Activated CD4-positive, CD25-positive, alpha-beta regulatory T cell treated with anti-CD3 and anti-CD28 coated beads, Interleukin-2, amount 50 U/mL, for 24 hours (primary cell): ENCODE measurements at places on chromosomes 3 and 15.
A peak's percentile ranks its signal among the peaks of the same experiment; 100 is the strongest.

DNA sequence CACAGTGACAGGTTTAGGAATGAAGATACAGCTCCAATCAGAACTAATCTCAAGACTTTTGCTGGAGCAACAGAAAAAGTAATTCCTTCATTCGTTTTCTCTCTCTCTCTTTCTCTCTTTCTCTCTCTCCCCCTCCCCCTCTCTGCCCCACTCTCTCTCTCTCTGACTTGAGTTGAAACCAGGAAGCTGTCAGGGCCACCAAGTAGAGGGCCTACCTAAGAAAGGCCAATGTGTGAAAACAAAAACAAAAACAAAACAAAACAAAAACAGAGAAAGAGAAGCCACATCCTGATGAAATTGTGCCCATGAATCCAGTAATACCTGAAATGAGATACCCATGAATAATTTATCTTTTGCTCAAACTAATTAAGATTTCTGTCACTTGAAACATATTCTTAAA lies 72.9 kb downstream of the ATP8B4 start:
- no peak for ATAC-seq

DNA sequence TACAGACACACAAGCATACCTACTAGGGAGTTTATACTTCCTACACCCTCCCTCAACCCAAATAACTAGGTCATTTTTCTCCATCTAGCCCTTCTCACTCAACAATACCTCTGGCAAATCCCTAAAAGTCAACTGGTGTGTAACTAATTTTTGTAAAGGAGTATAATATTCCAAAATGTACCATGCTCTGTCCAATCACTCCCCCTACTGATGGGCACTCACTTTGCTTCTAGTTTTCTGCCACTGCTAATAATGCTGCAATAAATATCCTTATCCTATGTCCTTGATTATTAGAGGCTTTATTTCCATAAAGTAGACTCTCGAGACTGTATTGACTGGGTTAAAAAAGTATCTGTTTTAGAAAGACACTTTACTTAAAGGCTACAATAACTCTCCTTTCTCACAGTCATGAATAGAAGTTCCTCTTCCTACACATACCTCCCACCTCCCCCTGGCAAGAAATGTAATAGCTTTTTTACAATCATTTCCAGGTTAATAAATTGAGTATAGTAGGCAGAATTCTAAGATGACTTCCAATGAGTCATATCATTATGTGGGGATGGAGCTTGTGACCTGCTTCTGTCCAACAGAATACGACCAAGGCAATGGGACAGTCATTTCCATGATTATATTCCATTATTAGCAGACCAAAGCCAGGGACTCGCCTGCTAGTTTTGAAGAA lies 30.0 kb downstream of the SHQ1 start:
- no peak for ATAC-seq

GRCh38 chr15:100602823-100603393 lies 519 bp downstream of the ASB7 start:
- peak; percentile 45 for ATAC-seq

DNA sequence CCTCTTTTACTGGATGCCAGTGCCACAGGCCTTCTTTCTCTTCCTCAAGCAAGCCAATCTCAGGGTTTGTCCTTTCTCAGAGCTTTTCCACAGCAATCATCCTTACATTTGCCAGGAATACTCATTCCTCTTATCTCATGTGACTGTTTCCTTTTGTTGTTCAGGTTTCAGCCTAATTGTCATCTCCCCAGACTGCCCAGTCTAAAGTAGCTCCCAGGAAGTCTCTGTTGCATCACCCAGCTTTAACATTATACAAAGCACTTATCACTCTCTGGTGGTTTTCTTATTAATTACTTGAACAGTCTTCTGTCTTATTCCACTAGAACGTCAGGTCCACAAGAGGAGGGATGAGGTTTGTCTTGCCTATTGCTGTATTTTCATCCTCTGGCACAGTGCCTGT lies 65.8 kb downstream of the CADPS start:
- ATAC-seq = no peak

DNA sequence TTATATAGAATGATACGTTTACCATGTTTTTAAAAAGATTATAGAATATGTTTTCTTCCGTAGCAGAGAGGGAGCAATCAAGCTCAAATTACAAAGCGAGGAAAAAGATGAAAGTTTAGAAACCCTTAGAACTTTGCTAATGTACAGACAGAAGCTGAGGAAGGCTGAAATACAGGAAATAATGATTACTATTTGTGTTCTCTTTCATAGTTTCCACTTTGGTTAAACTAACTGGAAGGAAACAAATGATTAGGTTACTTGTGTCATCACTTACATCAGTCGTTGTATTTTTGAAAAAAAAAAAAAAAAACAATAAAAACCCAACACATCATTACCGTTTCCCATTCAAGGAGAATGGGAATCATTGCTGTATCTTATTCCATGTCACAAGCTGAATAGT lies 337.8 kb upstream of the CBLB start:
- ATAC-seq = peak; percentile 76

DNA sequence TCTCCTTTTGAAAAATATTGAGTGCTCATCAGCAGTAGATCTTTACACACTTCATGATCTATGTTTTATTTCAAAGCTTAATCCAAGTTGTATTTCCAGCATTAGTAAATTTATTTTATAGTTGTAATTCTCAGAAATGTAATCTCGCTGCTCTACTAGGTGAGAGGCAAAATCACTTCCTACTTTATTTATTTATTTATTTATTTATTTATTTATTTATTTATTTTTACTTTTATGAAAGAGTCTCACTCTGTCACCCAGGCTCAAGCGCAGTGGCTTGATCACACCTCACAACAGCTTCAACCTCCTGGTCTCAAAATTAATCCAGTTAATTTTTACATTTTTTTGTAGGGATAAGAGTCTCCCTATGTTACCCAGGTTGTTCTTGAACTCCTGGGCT lies 127.9 kb downstream of the CHL1 start:
- no peak for ATAC-seq

DNA sequence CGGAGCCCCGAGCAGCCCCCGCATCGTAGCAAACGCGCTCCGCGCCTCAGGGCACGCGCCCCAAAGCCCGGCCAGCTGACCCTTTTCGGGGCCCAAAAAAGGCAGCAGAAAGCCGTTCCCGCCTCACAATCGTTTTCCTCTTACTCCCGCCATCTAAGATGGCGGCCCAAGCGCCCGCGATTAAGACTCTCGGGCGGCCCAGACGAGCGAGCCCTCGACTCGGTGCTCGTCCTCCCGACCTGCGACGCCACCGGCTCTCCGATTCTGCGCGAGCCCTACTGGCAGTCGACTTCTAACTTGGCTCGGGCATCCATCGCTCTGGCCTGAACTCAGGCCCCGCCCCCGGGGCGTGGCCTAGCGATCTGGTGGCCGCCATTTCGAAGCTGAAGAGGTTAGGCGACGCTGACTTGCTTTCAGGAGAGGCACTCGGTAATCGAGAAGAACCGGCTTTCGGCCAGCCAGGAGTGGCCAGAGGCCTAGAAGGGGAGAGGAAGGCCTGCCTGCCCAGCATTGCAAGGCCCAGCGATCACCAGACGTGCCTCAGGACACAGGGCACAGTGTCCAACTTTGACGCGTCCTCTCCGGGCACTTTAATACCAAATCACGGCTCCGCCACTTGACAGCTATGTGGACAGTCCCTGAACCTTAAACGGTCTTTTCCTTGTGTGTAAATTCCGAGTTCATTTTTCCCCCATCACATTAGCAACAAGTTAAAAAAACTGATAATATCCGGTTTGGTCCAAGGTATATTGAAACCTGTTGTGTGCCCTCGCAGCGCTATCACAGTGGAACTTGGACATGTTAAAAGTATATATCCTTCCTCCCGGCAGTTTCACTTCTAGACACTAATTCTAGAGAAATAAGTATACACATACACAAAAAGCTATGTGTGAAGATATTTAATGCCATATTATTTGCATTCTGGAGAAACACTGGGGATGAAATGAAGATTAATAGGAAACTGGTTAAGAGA lies at the start of gene RAF1:
Gene RAF1 (minus strand): TSS at position 182 of the 973 bp plus-strand sequence. CDS start 45,396 bp downstream, outside the sequence.
- ATAC-seq = peak; percentile 95

- no peak for ATAC-seq
These were observed 12.4 kb downstream of the C3orf20 start for GRCh38 chr3:14687360-14687759.

GRCh38 chr15:51160484-51160883 lies 65.8 kb upstream of the TNFAIP8L3 start:
- no peak for ATAC-seq

- ATAC-seq = no peak
These were observed 192.6 kb upstream of the ALCAM start for GRCh38 chr3:105174017-105174615.

GRCh38 chr15:78083687-78084448 lies 6.4 kb upstream of the TBC1D2B start:
- ATAC-seq = no peak

- no peak for ATAC-seq
These were observed 130.2 kb upstream of the LMOD3 start for GRCh38 chr3:69252631-69253030.

- no peak for ATAC-seq
These were observed 626.4 kb upstream of the GOLIM4 start for GRCh38 chr3:168722091-168722490.

DNA sequence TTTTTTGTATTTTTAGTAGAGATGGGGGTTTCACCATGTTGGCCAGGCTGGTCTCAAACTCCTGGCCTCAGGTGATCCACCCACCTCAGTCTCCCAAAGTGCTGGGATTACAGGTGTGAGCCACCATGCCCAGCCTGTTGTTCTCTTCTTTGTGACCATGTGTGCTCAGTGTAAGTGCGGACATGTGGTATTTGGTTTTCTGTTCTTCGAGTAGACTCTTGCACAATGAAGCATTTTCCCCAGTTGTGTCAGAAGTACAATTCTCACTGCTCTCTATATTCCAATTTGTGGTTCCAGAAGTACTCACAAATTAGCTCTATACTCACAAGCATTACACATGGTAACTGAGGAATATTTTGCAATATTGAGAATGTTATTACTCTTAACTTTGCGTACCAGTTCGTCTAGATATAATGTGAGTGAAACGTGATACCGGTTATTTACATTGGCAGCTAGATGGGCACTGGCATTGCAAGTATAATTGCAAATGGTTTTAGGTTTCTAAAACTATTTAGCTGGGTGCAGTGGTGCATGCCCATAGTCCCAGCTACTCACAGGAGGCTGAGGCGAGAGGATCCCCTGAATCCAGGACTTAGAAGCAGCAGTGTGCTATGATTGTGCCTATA lies 34.2 kb upstream of the MTMR14 start:
- no peak for ATAC-seq

- ATAC-seq = no peak
These were observed 177.6 kb downstream of the FHIT start for GRCh38 chr3:61073566-61074165.

DNA sequence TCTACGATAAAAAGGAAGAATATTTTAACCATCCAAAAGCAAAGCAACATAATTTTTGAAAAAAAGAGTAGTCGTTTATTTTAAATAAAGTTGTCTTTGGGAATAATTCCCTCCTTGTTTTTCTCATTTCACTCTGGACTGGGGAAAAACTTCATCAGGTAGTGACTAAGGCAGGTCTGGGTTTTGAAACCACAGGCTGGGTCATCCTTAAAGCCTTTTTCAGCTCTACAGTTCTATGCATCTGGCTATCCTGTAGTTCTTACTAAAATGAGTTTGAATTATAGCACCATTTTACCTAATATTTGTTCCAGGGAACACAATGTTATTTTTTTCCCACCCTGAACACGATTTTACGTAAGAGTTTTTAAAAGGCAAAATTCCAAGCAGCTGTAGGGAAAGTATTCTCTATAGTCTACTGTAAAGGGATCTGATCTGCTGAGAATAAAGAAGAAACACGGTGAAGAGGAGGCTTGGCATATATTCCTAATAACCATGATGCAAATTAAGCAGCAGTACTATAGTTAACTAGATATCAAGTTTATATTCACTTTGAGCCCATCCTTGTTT lies 107.7 kb downstream of the OSBPL10 start:
- no peak for ATAC-seq

DNA sequence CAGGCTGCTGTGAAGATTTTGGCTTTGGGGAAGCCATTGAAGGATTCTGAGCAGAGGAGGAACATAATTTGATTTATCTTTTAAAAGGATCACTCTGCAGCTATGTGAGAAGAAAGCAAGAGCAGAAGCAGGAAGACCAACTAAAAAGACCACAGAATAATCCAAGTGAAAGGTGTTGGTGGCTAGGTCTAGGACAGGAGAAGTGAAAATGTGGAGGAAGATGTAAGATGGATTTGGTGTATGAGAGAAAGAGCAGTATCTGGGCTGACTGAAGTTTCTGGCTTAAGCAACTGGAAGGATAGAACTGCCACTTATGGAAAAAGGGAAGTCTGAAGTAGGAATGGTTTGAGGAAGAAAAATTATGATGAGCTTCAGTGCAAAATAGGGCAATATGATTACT lies 62.0 kb downstream of the SFMBT1 start:
- ATAC-seq = peak; percentile 11

- no peak for ATAC-seq
These were observed 5.5 kb upstream of the SELENOT start for GRCh38 chr3:150597646-150598045.

- ATAC-seq = no peak
These were observed 23.7 kb upstream of the HERC1 start for GRCh38 chr15:63857461-63857856.

DNA sequence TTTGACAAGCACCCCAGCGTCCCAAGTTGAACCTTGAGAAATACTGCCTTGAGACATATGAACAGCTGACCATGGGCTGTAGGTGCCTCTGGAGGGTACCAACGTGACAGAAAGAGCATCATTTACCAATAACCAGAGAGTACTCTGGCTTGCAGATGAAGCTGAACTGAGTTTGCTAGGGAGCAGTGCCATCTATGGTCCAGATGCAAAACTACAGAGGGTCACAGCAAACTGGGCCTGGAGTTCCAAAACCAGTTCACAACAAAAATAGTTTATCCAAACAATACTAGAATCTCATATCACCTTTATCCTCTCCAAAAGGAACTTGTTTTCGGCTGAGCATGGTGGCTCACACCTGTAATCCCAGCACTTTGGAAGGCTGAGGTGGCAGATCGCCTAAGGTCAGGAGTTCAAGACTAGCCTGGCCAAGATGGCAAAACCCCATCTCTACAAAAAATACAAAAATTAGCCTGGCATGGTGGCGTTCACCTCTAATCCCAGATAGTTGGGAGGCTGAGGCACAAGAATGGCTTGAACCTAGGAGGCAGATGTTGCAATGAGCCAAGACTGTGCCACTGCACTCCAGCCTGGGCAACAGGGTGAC lies 69.3 kb downstream of the CHAC1 start:
- no peak for ATAC-seq
